ENCODE measurements at places on chromosomes 6 and 20.

GRCh38 chr6:155387481-155387880 is 68.2 kb downstream of the NOX3 start:
- no peak for DNase-seq

GRCh38 chr6:33313105-33313708 is 671 bp downstream of the TAPBP start:
- peak; percentile 42 for DNase-seq

DNA sequence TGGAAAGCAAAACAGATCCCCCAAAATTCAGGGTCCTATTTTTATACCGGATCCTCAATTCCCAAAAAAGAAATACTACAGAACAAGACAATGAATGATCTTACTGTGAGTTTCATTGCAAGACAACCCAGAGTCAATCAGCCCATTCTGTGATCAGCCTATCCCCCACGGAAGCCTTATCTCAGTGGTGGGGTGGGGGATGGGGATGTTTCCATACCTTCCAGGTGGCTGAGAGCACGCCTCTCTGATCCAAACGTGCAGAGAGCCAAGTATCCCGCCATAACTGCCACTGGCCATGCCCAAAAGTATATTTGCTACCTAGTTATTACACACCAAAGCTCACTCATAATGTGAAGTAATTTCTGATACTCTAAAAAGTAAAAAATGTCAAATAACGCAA is 15.1 kb downstream of the WFDC2 start:
- no peak for DNase-seq

- no peak for DNase-seq
These were observed 4.9 kb downstream of the ELMO2 start for GRCh38 chr20:46401478-46401860.

GRCh38 chr20:58238490-58238889 is 10.0 kb upstream of the ANKRD60 start:
- DNase-seq = no peak

DNA sequence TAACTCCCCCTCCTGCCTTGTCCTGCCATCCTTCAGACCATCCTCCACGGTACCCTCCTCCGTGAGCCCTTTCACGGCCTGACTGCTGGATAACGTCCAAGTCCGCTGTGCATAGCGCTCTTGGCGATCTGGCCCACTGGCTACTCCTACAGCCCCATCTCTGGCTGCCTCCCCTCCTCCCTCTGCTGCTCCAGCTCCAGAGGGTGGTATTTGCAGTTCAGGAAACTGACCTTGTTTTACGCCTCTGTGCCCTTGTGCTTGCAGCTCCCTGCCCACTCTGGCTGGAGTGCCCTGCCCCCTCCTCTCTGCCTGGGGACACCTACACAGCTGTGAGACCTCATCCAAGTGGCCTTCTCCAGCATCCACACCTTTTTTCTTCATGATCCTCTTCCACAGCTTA is 6.5 kb upstream of the RREB1 start:
- no peak for DNase-seq

GRCh38 chr6:157610451-157610999 is 212.5 kb upstream of the SNX9 start:
- no peak for DNase-seq

DNA sequence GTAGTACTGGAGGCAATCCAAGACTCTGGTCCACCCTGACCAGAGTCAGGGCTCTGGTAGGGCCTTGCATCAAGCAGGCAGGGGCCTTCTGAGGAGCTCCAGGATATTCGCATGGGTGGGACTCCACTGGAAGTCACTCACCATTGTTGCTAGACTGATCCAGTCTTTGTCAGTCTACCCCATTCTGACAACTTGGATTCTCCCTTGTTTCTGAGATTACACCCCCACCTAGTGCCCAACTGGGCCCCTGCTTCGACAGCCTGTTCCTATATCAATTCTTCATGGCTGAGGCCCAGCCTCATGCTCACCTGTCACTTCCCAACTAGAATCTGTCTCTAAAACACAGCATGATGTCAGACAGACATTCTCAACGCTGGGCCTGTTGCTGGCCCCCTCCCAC is 5.2 kb downstream of the SLC35D3 start:
- DNase-seq = peak; percentile 24

DNA sequence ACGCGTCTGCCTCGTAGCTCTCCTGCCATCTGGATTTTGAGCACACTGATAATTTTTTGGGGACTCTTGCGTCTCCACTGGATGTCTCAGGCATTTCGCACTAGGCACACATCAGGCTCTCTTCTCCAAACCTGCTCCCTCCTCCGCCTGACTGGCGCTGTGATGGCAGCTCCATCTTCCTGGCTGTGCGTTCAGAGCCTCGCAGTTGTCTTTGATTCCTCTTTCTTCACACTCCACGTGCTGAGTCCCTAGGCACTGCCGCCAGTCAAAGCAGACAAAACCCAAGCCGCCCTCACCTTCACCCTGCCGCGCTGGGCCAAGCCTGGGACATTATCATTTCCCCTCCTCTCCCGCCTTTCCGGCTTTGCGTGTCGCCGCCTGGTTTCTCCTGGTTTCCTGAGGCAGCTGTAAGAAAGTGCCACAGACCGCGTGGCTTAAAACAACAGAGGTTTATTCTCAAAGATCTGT is 778 bp downstream of the PSMG4 start:
- peak; percentile 42 for DNase-seq

- DNase-seq = no peak
These were observed 117.7 kb upstream of the GJE1 start for GRCh38 chr6:142015011-142015410.
